ENCODE measurements at places on chromosomes 6 and 20.

DNA sequence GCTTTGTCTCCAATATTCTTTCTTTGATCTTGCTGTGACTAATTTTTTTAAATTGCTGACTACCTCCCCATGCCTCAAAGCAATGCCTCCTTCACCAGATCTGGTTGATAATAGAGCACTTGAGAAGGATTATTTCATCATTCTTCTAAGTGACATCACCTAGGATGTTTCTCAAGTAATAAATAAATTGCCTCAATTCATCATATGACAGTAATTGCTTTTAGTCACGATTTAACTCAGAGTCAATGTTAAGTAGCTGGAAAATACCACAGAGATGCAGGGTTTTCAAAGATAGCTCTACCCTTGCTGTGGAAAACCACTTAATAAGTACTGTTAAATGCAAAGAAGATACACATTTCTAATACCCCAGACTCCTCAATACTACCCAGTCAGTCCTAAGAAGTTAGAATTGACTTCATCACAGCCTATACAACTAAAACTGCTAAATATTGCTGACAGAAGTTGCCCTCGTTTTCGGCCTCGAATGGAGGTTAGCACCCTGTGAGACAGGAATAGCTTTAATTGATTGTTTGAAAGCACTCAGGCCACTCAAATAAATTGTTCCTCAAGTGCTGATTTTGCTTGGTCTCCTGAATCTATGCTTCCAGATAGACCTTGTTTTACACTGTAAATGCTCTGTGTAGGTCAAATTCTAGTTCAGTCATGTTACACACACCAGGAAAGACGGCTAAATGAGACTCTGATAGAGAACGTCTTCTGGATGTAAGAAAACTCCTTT lies 640.6 kb upstream of the CHD6 start:
- no peak for DNase-seq

- no peak for DNase-seq
These were observed 236.6 kb upstream of the FAM83B start for GRCh38 chr6:54609981-54610380.

GRCh38 chr20:4141291-4142240 lies 126.2 kb upstream of the RNF24 start:
- no peak for DNase-seq

DNA sequence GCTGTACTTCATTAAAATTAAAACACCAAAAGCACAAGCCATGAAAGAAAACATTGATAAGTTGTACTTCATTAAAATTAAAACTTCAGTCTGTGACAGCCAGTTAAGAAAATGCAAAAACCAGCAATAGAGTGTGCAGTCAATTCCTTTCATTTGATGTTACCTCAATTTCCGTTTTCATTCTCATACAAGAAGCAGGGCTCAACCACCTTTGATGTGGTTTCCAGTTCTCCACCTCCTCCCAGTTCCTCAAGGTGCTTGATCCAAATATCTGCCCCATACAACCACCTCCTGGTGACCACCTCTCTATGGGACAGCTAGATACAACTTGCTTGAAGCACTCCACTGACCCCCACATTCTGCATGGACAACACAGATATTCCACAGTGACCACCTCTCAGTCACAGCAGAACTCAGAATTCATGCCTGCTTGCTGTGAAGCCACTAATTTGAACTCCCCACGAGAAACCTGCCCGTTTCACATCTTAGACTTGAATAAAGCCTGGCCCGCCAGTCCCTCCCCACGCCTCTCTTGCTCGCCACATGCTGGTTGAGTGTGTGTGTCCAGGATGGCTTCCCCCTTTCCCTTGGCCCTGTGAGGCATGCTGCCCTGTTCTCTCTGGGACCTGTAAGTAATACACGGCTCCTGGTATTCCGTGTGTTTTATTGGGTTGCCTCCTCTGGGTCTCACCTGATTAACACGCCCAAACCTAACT lies 66.1 kb downstream of the FAM50B start:
- no peak for DNase-seq

DNA sequence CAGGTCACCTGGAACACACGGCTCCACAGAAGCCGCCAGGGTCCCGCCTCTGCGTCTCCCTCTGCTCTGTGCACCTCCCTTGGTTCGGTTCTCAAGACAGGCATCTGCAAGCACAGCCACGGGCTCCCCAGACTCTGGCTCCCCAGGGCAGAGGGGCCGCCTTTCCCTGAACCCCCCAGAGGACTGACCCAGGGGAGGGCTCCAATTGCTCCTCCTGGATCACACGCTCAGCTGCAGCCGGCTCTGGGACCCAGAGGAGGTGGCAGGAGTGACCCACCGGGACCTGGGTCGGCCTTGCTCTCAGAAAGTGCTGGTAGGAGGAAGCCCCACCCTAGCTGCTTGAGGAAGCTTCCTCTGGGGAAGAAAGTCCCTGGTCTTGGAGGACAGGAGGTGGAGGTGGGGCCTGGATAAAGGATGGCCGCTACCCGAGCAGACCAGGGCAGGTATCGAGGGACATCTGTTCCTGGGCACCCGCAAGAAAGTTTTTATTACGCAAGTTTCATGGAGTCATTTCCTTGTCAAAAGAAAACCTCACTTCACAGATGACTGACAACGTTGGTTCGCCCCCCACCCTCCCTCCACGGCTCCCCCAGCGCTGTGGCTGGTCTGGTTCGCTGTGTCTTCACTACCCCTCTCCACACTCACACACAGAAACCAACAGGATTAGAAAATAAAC lies 103.9 kb upstream of the AFDN start:
- no peak for DNase-seq

- no peak for DNase-seq
These were observed 32.1 kb downstream of the ZNF217 start for GRCh38 chr20:53561505-53561904.

GRCh38 chr6:113301651-113302050 lies 555.5 kb upstream of the MARCKS start:
- no peak for DNase-seq

- no peak for DNase-seq
These were observed 1365.7 kb upstream of the GJE1 start for GRCh38 chr6:140766999-140767398.

- DNase-seq, result no peak
These were observed 23.0 kb downstream of the RNASET2 start for GRCh38 chr6:166933396-166933795.

GRCh38 chr6:28446818-28447511 lies 3.7 kb upstream of the ZSCAN23 start:
- DNase-seq, result no peak
